Hair follicle dermal papilla cell (primary cell): ENCODE measurements at places on chromosomes 5 and 9. TPM values are rescaled to one million over a fixed set of nuclear protein-coding genes. Genes with fewer than 3 reads are reported as not detected.

The MEF2C gene
- total RNA-seq, result 30.8 and 34.6 TPM in 2 replicates

The CNTFR gene
- not detected in 2 replicates for total RNA-seq

The STXBP1 gene
- 29.2 and 42.9 TPM in 2 replicates for total RNA-seq

The DEPDC1B gene
- total RNA-seq, result 1.3 and 2.1 TPM in 2 replicates

The ADAMTS13 gene
- 1.8 and 2.4 TPM in 2 replicates for total RNA-seq

The CCNI2 gene
- not detected in 2 replicates for total RNA-seq

The TRIM7 gene
- total RNA-seq, result 2.1 and 4.0 TPM in 2 replicates

The RNF183 gene
- not detected in 2 replicates for total RNA-seq

The WWC1 gene
- total RNA-seq, result 2.6 and 3.6 TPM in 2 replicates

The ARHGEF37 gene
- total RNA-seq, result 1.9 and 2.4 TPM in 2 replicates

The CTSV gene
- 0.32 TPM in 1 of 2 replicates, not detected in the other for total RNA-seq

The SLC22A4 gene
- total RNA-seq, result 13.5 and 17.0 TPM in 2 replicates

The UBE2D2 gene
- total RNA-seq, result 41.4 and 45.8 TPM in 2 replicates

The ST8SIA4 gene
- total RNA-seq, result 2.3 and 3.7 TPM in 2 replicates

The TAF11L10 gene
- not detected in 2 replicates for total RNA-seq

The SPEF2 gene
- total RNA-seq, result 5.5 and 10.5 TPM in 2 replicates

The GARIN3 gene
- total RNA-seq, result not detected in 2 replicates

The AGXT2 gene
- not detected in 2 replicates for total RNA-seq

The MIGA2 gene
- 24.2 and 29.0 TPM in 2 replicates for total RNA-seq

The TAS2R1 gene
- total RNA-seq, result not detected in 2 replicates

The CPLANE1 gene
- 29.4 and 40.6 TPM in 2 replicates for total RNA-seq

The LCN6 gene
- not detected in 2 replicates for total RNA-seq

The CD180 gene
- not detected in 2 replicates for total RNA-seq

The ARSI gene
- total RNA-seq, result 9.4 and 12.0 TPM in 2 replicates

The SRP19 gene
- 33.2 and 41.9 TPM in 2 replicates for total RNA-seq
